ENCODE measurements at places on chromosomes 11 and 22.
A peak's percentile ranks its signal among the peaks of the same experiment; 100 is the strongest.

- no peak for DNase-seq
These were observed 446.9 kb downstream of the BRD1 start for GRCh38 chr22:49380828-49381114.

GRCh38 chr22:27815826-27816530 is 14.4 kb upstream of the MN1 start:
- DNase-seq, result no peak

- no peak for DNase-seq
These were observed 45.0 kb downstream of the PDE2A start for GRCh38 chr11:72629266-72629665.

DNA sequence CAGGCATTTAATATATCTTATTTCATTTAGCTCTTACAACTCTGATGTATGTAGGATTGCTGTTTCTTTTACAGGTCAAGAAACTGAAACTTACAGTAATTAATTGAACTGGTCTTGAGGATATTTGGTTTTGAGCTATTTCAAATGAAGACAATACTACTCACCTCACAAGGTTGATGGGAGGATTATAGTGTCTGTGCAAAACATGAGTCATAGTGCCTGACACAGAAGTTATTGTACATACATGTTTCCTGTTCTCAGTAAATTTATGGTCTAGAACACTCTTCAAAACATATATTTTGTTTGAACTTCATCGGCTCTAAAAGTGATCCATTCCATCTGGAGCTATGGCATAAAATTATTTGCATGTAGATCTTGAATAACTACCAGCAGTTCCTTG is 61.9 kb downstream of the CECR2 start:
- peak; percentile 28 for DNase-seq

- DNase-seq, result no peak
These were observed 216.4 kb upstream of the PDGFD start for GRCh38 chr11:104380358-104380757.

DNA sequence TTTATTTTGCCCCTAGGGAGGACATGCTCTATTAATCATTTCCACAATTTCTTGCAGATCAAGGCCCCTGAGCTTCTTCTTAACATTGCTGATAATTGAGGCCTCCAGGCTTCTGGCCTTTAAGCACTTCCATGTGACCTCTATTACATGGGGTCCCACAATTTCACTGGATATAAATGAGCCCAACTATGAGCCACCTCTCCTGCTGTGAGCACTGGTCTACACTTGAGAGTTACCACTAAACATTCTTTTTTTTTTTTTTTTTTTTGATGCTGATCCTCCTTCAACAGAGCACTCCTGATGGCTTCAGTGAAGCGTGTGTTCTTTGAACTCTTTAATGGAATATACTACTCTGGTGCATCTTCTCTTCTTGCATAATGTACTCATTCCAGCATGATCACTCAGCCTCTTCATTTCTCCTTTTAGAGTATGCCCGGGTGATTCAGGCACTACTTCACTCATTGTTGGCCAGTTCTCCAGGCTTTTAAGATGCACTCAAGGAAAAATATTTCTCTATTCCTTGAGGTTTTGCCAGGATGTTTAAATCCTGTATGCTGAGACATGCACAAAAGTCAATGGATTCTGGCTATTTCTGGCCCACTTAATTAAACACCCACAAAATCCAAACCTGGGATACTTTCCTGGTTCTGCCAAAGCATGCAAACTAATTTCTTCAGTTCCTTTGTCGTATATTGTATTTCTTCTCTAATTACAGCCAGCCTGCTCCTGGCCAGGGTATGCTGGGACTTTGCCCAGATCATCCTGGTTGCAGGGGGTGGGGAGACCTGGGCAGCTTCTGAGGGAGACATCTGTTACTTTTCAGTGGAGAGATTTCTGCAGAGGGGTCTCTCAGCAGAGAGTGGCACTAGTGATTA is 257.8 kb upstream of the LUZP2 start:
- peak; percentile 37 for DNase-seq

DNA sequence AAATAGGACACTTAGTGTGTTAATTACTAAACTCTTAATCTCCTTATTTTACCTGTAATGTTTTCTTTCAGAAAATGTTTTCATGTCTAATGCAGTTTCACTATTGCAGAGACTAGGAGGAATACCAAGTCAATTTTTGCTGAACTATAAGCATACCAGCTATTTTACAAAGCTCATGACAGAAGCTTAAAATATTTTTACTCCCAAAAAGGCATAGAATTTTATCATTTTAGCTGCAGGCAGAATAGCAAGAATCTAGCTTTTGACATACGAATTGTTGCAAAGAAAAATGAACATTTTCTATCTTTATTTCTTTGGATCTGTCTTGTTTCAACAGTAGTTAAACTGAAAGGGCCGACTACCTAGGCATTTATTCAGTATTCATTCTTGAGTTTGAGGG is 366.9 kb downstream of the FAT3 start:
- DNase-seq, result no peak

GRCh38 chr11:17387811-17388210 is 648 bp downstream of the KCNJ11 start:
- no peak for DNase-seq

GRCh38 chr11:62138630-62139425 is 15.0 kb downstream of the INCENP start:
- DNase-seq, result no peak

GRCh38 chr11:134762248-134763029 is 350.4 kb upstream of the B3GAT1 start:
- DNase-seq, result no peak

- no peak for DNase-seq
These were observed 60.7 kb upstream of the ADORA2A start for GRCh38 chr22:24366701-24367100.

GRCh38 chr11:58276151-58276550 is 8.1 kb upstream of the OR10W1 start:
- no peak for DNase-seq

GRCh38 chr22:17258015-17258787 is 39.0 kb upstream of the ADA2 start:
- DNase-seq, result peak; percentile 20

- DNase-seq, result no peak
These were observed 123.8 kb downstream of the WT1 start for GRCh38 chr11:32311346-32312065.

DNA sequence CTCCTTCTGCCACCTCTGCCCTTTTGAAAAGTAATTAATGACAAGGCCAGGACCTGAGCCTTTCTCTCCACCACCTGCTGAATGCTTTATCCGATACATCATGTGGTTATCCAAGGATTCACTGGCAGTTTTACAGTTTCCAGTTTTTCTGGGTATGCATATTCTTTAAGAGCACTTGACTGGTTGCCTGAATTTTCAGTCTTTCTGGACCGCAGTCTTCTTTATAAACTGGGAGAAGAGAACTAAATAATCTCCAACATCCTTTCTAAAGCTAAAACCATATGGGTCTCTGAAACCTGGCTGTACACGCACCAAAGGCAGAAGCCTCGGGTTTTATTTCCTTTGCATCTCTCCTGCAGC is 65.1 kb downstream of the BTG4 start:
- no peak for DNase-seq

GRCh38 chr11:82995754-82996398 is 75.8 kb downstream of the RAB30 start:
- DNase-seq, result peak; percentile 51

DNA sequence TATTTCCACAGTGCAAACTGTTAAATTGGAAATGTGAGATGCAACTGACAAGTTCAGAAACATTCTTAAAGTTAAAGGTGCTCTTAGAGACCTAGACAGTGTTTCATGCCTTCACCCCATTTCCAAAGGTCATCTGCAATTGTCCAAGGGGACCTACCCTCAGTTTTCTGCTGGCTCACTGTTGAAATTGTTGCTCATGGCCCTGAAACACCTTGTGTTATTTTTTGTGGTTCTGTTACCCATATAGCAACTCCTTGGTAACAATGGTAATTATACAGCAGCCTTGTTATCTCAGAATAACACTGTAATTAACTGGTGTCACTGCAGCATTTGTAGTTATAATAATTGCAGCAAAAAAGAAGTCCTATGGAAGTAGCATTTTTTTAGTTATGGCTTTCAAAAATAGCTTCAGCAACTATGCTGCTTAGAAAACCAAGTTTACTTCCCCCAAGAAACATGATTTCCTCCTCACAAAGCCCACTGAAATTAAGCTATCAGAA is 49.2 kb upstream of the CCDC34 start:
- DNase-seq, result no peak

DNA sequence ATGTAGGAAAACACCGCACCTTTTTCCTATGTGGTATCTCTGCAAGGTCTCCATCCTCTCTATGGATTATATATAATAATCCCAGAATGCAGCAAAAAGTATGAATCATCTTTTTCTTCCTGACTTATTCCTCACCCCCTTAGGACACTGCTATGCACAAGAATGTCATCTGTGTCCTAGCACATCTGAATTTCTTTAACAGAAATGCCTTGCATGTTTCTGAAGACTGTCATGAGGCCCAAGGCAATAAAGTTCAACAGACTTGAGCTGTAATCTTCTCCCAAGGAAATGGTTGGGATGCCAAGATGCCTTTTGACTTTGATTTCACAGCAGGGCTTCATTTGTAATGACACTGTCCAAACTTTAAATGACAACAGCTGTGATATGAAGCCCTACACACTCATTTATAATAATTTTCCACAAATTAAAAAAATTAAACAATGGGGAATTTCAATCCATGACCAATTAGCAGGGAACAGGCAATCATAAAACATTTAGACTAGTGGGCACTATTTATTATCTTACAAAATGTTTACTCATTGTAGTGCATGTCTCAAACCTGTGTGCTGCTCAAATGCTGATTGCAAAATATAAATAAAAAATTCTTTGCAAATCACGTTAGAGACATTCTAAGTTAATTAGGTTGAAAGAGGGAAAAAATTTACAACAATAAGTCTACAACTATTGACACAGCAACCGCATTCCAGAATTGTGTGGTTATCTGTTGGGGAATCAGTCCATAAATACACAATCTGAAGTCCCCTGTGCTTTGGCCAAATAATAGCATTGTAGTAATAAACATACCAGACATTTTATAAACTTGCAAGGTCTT is 242.3 kb downstream of the SWAP70 start:
- DNase-seq, result peak; percentile 96

DNA sequence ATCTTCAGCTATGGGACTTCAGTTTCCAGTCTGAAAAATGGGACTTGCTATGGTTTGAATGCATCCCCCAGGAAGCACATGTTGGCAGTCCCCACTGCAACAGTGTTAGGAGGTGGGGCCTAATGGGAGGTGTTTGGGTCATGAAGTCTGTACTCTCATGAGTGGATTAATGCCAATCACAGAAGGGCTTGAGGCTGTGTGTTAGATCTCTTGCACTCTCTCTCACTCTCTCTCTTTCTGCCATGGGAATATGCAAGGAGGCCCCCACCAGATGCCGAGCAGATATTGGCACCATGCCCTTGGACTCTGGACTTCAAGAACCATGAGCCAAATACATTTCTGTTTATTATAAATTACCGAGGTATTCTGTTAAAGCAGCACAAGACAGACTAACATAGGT is 7.8 kb upstream of the AP1B1 start:
- no peak for DNase-seq

GRCh38 chr11:111177037-111177871 is 68.3 kb upstream of the POU2AF2 start:
- no peak for DNase-seq

GRCh38 chr11:76493626-76494539 is 49.1 kb downstream of the EMSY start:
- DNase-seq, result no peak

- no peak for DNase-seq
These were observed 22.7 kb upstream of the FGF19 start for GRCh38 chr11:69726481-69726880.

DNA sequence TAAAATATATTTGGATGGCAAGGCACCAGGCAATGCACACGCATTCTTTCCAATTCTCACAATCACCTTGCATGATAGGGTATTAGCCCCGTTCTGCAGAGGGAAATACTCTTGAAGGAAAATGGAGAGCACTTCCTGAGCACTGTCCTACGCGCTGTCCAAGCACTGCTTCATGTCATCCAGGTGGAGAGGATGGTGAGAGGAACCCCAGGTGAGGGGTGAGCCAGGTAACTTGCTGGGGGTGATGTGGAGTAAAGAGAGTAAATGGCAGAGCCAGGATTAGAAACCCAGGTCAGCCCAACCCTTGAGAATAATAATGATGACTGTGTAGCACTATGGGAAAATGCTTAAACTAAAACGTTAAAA is 711 bp upstream of the PACSIN2 start:
- DNase-seq, result no peak

DNA sequence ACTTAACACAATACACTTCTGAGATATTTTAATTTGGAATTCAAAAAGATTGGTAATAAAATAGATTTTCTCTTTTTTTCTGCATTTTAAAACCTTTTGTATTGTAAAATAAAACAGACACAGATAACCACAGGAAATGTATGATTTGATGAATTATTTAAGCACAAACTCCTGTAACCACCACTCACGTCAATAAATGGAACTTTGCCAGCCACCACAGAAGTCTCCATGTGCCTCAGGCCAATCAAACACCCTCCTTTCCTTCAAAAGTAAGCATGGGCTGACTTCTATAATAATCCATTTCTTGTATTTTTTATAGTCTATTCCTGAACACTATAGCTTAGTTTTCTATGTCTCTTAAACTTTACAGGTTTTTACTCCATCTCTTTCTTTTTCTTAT is 721.7 kb downstream of the DLG2 start:
- DNase-seq, result no peak

GRCh38 chr11:113906038-113906437 is 1.4 kb downstream of the HTR3B start:
- no peak for DNase-seq

DNA sequence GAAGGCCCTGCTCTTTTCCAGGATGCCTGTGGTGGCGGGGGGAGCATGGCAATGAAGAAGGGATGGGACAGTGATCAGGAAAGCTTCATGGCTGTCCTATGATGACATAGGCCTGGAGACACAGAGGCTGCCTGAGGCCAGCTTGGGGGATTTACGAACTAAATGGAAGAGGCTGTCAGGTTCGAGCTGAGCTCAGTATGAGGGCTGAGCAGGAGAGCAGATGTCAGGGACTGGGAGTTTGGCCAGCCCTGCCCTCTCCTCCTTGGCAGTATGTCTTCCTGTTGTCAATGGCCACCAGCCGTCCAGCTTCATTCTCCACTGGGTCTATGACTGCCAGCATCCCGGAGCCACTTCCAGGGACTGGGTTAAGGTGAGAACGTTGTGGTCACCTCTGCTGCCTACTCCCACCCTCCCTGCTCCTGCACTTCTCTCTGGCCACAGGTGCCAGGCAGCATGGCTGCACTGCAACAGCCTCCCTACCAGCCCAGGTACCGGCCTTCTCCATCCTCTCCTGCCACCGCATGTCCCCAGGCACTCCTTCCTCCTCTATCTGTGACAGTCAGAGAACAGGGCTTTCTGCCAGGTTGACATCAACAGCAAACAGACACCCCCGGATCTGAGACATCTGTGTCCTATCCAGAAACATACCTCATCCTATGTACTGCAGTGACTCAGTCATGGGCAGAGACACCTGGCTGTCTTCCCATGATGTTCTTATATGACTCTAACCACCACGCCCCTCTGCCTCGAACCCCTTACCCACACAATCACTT is 75.1 kb downstream of the KIRREL3 start:
- no peak for DNase-seq

DNA sequence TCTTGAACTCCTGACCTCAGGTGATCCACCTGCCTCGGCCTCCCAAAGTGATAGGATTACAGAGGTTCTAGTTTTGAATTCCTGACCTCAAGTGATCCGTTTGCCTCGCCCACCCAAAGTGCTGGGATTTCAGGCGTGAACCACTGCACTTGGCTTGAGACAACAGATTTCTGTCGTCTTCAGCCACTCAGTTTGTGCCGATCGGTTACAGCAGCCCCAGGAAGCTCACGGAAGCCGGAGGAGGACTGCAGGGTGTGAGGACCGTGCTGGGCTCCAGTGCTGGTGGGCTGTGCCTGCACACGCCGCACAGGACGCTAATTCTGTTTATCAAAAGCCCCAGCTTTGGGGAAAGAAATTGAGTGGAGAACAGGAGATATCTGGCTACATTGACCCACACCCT is 82.0 kb downstream of the CELSR1 start:
- DNase-seq, result no peak

All from foreskin keratinocyte (primary cell).